ENCODE measurements at places on chromosomes 4 and X.

GRCh38 chrX:22536746-22537304, 264.1 kb downstream of the CBLL2 start:
- DNase-seq, result no peak

DNA sequence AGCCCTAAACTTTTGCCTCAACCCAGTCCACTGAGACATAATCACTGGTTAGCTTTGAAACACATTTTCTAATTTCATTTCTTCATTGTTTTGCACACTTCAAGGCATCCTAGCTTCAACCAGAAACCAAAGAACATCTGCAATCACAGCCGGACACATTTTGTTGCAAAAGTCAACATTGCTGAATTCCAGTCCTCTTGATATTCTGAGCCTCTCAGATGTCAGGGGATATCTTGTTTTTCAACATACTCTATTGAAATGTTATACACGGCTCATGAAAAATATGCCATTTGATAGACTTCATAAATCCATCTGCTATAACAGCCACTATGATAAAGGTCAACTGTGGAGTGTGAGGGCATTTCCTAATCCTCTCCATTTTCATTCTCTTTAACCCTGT, 241.6 kb upstream of the PUDP start:
- no peak for DNase-seq

GRCh38 chr4:1216869-1217294, 32.0 kb downstream of the CTBP1 start:
- no peak for DNase-seq

DNA sequence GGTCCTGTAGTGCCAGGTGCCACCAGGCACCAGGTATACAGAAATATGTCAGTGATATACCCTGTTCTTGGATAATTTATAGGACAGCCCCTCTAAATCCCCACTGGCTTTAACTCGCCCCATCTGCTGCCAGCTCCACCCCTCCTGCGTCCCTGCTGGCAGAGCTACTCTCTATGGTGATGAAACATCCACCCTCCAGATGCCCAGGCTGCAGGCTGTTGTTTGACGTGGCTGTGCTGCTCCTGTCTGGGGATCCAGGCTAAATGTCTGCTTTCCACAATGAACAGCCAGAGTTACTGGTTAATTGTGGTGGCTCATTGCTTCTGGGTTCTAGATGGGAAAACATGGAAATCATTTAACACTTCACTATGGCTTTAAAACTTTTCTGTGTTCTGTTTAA, 12.9 kb downstream of the NHSL2 start:
- DNase-seq, result no peak

GRCh38 chr4:47737326-47737725, 100.5 kb downstream of the CORIN start:
- no peak for DNase-seq

DNA sequence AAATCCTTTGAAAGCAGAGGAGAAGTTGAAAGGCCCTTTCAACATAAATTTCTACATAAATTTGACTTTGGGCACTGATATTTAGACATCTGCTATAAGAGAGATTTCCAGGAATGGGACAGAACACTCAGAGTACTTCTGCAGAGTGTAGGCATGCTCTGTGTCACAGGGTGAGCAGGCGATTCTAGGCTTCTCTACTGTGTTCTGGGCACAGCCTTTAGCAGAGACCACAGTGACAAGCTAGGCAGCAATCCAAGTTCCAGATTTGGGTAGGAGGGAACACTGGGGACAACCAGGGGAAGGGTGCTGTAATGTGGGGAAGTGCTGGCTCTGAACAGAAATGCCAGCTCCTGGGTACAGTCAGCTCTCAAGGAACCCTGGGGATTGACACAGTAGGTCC, 6.9 kb downstream of the MAGEA10 start:
- DNase-seq, result no peak

- DNase-seq, result no peak
Observed at GRCh38 chr4:143313521-143313920, 23.2 kb upstream of the GAB1 start.

- no peak for DNase-seq
Observed at GRCh38 chr4:1802151-1802715, 9.1 kb downstream of the FGFR3 start.

DNA sequence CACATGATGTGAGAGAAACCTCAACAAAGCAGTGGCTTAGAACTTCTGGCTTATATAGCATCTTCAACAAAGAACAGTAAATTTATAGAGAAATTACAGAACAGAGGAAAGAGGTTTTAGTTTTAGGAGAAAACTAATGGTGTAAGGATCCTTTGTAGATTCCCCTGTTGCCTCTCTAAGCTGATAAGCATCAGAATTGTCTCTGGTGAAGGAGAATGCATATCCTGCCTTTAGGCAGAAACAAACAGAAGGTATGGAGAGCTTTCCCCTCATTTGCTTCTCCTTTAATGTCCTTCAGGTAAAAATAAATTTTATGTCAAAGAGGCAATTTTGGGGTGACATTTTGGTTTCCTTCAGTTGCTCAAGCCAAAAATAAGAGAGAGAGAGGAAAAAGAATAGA, 625.9 kb downstream of the CCSER1 start:
- no peak for DNase-seq

GRCh38 chr4:15779809-15780208, 1.7 kb downstream of the CD38 start:
- no peak for DNase-seq

DNA sequence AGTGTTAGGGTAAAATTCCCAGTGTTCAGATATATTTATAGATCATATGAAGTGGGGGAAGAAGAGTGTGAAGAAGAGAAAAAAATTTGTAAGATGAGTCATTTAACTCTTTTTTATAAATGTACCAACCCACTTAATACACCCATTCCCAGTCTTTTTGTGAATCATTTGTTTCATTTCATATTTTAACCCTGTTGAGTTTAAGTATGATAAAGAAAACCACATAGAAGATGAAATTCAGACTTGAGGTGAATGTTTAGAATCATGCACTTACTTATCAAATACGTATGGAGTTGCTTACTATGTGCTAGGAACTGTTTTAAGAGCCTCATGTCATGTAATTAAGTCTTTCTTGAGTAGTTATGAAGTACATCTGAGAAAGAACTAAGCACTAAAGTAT, 56.6 kb upstream of the DAPP1 start:
- no peak for DNase-seq

DNA sequence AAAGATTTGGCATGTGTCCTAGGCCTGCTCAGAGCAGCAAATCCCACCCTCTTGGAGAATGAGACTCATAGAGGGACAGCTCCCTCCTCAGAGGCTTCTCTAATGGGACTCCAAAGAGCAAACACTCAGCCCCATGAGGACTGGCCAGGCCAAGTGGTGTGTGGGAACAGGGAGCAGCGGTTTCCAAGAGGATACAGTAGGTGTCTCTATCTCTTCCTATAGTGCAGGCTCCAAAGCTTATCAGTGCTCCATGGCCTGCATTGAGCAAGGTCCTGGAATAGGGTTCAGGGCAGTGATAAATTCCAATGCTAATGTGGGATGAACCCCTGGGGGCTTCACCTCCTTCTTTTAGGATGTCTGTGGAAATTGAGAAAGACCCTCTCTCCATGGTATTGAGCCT, 15.7 kb upstream of the MAGEA10 start:
- no peak for DNase-seq

- DNase-seq, result no peak
Observed at GRCh38 chrX:64456828-64457227, 61.6 kb upstream of the MTMR8 start.

GRCh38 chr4:184962125-184962638, 56.1 kb upstream of the HELT start:
- DNase-seq, result no peak

DNA sequence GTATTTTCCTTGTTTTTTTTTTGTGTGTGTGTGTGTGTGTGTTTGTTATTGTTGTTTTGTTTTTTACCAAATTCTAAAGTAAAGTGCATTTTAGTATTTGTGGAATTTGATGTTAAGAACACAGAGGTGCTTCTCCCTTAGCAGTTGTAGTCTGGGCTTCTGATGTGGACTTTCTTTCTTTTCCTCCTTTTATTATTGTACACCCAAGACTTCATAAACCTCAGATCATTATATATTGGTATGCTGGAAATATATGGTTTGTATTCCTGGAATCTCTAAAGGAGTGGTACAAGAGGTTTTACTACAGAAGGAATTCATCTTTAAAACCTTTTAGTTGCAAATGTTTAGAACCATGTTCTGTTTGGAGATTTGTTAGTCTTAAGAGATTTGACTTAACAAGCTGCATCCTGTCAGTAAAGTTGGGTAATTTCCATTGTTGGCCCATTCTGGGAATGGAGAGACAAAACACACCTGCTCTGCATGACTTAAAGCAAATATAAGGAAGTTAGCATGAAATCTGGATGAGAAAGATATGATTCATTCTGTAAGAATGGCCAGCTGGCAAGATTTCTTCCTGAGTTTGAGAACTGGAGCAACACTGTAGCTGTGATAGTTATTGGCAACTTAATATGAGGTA, 64.0 kb downstream of the SMAD1 start:
- DNase-seq, result no peak

- no peak for DNase-seq
Observed at GRCh38 chr4:43047058-43047457, 154.5 kb downstream of the GRXCR1 start.

DNA sequence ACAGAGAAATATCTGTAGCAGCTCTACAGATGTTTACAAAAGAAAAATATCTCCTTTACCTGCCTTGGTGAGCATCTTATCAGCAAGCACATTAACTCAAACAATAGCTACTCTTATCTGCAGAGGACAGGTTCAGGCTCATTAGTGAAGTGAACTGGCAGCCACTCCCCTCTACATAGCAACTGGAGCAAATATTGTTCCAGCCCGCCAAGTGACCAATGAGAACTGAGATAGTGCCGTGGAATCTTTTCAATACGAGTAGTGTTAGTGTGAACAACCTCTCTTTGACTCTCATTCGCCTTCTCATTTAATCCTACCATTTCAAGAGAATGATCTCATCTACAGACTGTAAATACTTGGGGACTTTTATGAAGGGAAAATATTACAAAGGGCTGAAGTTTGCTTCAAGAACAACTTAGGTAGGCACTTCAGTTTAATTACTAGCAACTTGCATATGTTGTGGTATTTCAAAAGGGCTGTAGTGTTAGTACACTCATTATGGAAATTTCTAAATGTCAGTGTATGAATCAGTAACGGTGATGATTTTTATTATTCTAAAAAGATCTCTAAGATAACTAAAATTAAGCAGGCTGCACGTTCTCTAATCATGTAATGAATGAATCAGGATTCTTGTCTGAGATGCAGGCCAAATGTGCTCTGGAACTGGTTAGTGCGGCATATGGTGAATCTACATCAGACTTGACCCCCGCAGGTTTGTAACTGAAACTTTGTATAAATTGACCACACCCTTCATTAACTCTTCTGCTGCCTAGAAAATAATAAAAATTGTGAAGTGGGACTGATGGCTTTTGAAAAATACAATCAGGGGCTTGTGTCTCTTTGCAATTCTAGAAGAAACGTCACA, 72.4 kb downstream of the PALLD start:
- no peak for DNase-seq

- DNase-seq, result no peak
Observed at GRCh38 chrX:2705046-2705832, 14.1 kb downstream of the CD99 start.

- DNase-seq, result no peak
Observed at GRCh38 chr4:37693450-37694190, 7.4 kb upstream of the RELL1 start.

- no peak for DNase-seq
Observed at GRCh38 chr4:123325241-123325681, 71.3 kb upstream of the SPRY1 start.

DNA sequence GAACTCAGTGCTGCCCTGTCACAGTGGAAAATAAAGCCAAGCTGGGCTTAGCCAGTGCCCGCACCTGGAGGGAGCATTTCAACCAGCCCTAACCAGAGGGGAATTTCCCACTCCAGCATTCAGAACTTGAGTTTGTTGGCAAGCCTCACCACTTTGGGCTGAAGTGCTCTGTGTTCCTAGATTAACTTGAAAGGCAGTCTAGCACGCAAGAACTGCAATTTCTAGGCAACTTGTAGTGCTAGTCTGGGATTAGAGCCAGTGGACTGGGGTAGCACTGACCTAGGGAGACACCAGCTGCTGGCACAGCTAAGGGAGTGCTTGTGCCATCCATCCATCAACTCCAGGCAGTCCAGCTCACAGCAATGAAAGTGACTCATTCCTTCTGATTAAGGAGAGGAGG, 1060.6 kb upstream of the GRID2 start:
- DNase-seq, result no peak

DNA sequence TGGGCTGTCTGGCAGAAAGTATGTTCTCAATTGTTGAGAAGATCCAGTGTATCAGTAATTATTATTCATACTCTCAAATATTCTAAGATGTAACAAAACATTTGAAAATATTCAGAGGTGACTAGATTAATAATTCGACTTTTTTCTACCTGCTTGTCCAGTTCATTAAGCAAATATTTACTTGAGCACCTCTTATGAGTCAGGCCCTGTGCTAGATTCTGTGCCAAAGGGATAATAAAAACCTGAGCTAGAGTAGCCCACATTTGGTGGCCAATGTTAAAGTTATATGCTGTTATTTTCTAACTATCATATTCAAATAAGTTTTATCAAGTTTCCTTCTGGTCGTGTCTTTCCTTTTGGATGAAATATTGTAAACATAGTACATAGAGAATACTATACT, 58.5 kb downstream of the ARHGAP10 start:
- DNase-seq, result no peak

- DNase-seq, result no peak
Observed at GRCh38 chr4:155491336-155492120, 114.8 kb upstream of the MAP9 start.

- DNase-seq, result no peak
Observed at GRCh38 chr4:84585251-84585650, 2.3 kb downstream of the CDS1 start.

DNA sequence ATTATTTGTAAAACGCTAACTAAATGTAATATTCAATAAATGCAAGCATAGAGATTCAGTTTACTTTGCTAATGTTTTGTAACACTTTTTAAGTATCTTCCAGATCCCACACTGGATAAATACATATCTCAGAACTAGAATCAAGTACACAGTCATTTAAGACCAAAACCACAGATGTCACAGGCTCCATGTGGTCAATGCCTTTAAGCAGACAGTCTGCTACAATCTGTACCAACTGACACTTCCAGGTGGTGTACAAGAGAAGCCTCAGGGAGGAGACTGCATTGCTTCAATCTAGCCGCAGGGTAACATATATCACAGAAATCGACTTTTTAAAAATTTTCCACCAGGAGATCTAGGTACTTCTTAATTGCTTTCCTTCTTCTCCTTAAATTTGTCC, 229.6 kb upstream of the DIAPH2 start:
- DNase-seq, result no peak

Data from right kidney (tissue), 9 donors.